CD8-positive, alpha-beta memory T cell (primary cell): ENCODE measurements at places on chromosomes 6 and 20.

- no peak for DNase-seq
Measured at GRCh38 chr6:165880686-165881085, 217.6 kb upstream of the PDE10A start.

DNA sequence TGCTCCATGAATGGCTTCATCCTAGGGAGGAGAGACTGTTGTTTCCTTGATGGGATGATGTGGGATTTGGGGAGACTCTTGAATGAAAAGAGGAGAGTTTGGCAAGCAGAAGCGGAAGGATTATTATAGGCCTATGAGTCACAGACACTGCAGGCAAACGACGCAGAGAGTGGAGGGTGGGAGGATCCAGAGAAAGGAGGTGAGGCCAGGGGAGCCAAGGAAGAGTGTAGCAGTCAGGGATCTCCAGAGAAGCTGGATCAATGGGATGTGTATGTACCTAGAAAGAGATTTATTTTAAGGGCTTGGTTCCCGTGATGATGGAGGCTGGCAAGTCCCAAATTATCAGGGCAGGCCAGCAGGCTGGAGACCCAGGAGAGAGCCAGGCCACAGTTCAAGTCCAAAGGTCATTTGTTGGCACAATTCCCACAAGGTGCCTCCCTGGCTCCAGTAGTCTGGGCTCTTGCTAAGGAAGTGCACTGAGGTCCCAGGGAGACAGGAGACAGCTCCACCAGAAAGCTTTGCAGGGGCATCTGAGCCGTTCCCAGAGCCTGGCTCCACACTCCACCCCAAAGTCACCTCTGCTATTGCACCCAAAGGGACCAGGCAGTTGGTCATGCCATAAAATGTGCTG lies 76.0 kb downstream of the ADTRP start:
- no peak for DNase-seq

DNA sequence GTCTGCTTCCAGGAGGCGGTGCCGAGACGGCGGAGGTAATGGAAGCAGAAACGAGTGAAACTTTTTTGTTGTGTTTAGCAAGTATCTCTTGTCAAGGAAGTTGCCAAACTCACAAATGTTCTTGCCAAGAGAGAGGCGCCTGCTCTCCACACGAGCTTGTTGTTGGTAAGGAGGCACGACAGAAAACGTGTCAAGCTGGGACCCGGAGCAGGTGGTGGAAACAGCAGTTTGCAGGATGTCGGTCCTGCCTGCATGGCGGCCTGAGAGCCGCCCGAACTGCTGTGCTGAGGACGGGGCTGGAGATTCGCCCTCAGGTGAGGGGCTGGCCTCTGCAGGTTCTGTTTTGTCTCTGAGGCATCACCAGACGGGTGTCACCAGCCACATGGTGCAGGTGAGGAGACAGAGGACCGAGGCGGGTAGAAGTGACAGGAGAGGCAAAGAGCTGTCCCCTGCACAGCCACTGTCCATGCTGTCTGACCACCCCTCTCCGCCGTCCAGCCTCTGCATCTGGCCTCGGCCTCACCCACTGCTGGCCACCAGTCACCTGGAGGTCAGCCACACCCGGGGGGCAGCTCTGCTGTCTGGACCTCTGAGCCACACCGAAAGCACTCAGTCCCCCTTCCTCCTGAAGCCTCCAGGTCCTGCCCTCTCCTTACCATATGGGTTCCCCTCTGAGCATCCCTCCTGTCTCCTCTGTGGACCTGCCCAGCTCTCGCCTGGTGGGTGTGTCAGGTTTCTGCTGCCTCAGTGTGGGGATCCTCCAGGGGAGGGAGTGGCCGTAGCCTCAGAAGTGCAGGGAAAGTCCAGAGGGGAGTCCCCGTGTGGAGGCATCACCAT lies 261.5 kb downstream of the TAF4 start:
- no peak for DNase-seq

- no peak for DNase-seq
Measured at GRCh38 chr6:161336479-161336878, 62.6 kb upstream of the AGPAT4 start.

- DNase-seq: no peak
Measured at GRCh38 chr20:51884561-51884960, 82.2 kb upstream of the SALL4 start.

DNA sequence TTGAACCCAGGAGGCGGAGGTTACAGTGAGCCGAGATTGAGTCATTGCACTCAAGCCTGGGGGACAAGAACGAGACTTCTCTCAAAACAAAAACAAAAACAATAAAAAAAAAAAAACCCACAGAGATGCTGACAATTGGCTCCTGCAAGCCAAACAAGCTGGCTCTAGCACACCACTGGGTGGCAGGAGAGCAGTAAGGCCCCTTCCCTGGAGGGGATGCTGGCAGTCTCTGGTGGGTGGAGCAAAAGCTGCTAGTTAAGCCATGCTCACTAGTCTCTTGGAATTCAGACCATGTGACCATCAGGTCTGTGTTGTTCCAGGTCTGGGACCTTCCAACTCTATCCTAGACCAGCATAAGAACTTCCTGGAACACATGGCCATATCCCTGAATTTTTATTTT lies 18.9 kb upstream of the DSN1 start:
- DNase-seq: no peak

GRCh38 chr6:133889557-133890403 lies 867 bp downstream of the TCF21 start:
- DNase-seq: no peak

DNA sequence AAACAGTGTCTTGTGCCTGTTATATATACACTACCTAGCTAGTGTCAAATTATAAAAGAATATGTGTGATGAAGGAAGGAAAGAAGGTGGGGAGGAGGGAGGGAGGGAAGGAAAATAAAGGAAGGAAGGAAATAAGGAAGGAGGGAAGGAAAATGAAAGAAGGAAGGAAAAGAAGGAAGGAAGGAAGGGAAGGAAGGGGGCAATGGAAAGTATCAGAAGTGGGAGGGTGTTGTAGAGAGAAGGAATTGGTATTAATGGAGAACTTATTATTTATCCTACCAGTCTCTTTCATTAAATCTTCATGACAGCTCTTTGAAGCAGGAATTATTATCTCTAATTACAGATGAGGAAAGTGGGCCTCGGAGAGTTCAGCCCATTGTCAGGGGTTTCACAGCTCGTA lies 202.4 kb downstream of the SAMD5 start:
- no peak for DNase-seq

DNA sequence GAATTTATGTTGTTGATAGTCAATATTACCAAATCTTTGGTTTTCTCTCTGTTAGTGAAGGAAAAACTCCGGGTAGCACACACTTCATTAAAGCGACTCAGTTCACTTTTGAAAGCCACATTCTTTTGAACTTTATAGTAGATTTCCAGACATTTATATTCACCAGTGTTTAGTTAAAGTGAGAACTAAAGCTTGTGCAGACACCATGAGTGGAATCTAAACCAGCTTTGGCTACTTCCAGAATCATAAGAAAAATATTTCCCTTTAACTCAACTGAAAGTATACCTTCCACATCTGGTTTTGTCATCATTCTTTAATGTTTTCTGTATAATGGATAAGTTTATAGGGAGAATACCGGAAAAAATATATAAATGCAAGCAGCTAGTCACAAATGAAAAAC lies 92.1 kb upstream of the COL21A1 start:
- no peak for DNase-seq

- no peak for DNase-seq
Measured at GRCh38 chr6:163720460-163721235, 306.1 kb downstream of the QKI start.

DNA sequence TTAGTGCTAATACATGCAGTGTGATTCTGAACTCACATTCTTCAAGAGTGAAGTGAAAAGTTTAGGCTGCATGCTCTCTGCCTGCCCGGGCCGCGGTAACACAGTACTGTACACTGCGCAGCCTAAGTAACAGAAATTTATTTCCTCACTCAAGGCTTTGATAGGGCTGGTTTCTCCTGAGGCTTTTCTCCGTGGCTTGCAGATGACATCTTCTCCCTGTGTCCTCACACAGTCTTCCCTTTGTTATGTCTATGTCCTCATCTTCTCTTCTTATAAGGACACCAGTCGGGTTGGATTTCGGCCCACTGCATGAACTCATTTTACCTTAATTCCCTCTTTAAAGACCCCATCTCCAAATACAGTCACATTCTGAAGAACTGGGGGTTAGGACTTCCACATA lies 51.1 kb upstream of the TMEM170B start:
- no peak for DNase-seq

DNA sequence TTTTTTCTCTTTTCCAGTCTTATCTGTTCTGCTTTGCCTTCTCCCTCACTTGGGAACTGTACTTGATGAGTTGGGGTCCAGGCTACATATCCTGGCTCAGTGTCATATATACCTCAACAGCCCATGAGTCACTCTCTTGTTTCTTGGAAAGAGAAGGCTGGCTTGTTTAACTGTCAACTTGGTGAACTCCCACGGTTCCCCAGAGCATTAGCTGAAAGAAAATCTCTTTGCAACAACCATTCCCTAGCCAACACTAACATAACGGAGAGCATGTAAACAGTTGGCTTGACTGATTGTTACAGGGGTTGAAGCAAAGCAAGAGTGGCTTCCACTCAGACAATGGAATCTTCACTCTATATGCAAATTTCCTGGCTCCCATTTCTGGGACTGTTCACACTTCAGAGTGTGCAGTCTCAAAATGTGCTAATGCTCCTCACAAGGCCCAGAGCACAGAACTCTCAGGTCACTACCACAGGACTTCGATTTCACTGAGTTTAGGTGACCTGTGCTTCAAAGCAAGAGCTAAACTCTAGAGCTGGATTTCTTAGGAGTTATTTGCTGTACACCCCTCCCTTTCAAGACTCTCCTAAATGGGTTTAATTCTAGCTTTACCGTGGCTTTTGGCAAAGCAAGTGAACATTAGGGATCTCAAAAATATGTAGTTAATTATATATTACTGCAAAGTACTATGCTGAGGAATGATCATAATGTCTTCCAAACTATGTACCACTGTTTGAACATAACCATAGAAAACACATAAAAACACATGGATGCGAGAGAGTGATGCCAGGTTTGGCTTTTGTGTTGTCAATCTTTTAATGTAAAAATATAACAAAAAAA lies 609.8 kb downstream of the RFPL4B start:
- no peak for DNase-seq

- DNase-seq: no peak
Measured at GRCh38 chr20:21513881-21514540, at the start of gene NKX2-2. Gene NKX2-2, minus strand, starts transcription at chr20:21514064. Its CDS starts 395 bp downstream, at chr20:21513669.

- DNase-seq: no peak
Measured at GRCh38 chr6:154920495-154921200, 74.5 kb upstream of the TIAM2 start.

GRCh38 chr6:45983062-45983461 lies 32.6 kb downstream of the CLIC5 start:
- no peak for DNase-seq

GRCh38 chr6:166512567-166512966 lies 73.9 kb downstream of the RAMACL start:
- DNase-seq: peak; percentile 69

- no peak for DNase-seq
Measured at GRCh38 chr6:101851911-101852310, 458.4 kb downstream of the GRIK2 start.

GRCh38 chr6:34152042-34152524 lies 6.2 kb upstream of the GRM4 start:
- DNase-seq: no peak

DNA sequence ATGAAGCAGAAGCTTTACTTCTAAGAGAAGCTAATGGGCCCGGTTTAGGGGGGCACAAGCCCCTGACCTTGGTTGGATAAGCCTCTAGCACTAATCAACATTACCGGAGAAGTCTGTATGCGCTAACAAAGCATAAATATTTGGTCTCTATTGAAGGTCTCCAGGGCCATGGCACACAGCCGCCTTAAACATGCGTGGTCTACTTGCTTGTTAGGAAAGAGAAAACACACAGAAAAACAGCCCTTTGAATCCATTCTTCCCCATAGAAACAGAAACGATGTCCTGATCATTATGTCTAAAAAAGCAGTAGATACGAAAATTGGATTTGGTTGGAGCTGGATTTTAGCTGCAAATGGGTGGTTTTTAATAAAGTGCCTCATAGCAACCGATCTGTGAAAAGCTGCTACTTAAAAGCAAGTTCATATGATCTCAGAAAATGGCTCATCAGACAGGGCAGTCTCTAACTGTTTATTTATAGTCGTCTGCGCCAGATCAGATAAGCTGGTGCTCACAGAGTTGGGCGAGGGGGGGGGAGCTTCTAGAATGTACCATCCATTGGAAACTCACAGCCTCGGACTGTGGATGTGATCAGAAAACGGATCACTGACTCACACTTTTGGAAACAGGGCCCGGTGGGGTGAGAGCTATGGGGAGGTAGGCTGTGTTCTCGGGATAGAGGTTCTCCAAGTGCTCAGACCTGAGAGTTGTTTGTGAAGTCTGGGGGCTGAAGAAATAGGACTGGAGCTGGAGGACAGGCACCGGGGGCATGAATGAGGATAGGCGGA lies 35.3 kb upstream of the APCDD1L start:
- DNase-seq: no peak

GRCh38 chr6:167700199-167700598 lies 126.5 kb upstream of the AFDN start:
- DNase-seq: no peak

GRCh38 chr6:148169706-148170105 lies 172.9 kb upstream of the SASH1 start:
- no peak for DNase-seq

DNA sequence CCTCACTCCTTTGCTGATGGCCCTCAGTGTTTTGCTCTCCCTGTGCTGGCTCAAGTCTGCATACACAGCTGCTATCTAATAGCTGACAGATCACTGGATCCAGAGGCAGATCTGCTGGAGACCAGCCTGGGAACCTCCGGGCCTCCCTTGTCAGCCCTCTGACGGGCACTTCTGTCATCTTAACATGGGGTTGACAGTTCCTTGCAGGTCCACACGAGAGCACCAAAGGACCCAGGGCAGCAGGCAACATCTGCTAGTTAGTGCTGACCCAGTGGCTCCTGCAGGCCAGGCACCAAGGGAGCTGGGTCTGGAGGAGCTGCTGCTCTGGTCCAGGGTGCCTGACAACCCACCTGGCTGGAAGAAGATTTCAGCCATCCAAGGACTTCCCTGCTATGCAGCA lies 208.1 kb downstream of the UST start:
- no peak for DNase-seq

DNA sequence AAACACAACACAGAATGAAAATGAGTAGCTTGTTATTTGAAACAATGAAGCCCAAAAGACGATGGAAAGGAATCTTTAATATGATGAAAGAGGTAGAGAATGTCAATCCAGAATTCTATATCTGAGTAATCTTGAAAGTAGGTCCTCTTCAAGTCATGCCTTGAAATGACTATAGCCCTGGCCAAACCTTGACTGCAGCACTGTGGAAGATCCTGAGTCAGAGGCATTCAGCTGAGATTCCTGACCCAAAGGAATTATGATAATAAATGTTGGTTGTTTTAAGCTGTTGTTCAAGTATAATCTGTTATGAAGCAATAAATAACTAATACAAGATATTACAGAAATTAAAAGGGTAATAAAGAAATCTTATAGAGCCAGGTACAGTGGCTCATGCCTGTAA lies 64.8 kb downstream of the IBTK start:
- no peak for DNase-seq
